Activated effector memory CD4-positive, alpha-beta T cell treated with Interleukin-2 at 50 U/mL for 16 hours (primary cell): ENCODE measurements at places on chromosomes 1 and 21.

- DNase-seq: no peak
These were observed 128.4 kb downstream of the HIVEP3 start for GRCh38 chr1:41790351-41790750.

- DNase-seq: no peak
These were observed 381.1 kb upstream of the PKN2 start for GRCh38 chr1:88302843-88303486.

- no peak for DNase-seq
These were observed 467.7 kb downstream of the KIF26B start for GRCh38 chr1:245622332-245623014.

DNA sequence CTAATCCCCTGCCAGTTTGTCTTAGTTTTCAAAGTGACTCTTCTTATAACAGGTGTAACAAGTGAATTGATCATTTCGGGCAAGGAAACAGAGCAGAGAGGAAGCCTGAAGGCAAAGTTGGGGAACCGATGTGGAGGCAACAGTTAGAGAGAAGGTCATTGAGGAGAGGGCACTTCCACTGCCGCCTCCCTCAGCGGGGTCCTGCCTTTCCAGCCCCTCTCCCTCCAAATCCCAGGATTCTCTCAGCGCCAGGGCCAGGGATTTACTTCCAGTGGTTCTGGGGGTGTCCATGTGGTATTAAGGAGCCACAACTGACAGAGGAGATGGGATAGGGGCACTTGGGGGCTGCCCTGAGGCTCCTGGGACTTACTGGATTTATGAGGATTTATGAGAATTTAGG lies 39.7 kb upstream of the PDE9A start:
- DNase-seq: no peak

DNA sequence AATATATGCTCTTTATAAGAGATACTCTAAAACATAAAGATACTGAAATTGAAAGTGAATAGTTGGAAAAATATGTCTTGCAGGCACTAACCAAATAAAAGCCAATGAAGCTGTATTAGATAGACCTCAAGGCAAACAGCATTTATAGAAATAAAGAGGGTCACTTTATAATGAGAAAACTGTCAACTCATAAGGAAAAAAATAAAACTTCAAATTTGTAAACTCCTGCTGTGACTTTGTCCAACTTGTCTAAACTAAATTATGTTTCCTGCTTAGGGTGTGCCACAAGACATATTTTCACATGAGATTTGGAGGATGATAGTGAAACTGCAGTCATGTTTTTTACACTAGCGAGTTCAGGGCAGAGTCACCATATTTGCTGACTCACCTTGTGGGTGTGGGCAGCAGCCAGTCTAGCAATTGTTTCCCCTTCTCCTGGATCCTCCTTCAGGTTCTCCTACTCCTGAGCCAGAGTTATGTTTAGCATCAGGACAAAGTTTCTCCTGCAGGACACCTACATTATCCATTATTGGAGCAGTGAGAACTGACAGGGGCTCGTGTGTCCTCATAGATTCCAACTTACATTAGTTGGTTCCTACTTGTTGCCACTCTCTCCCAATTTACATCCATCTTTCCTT lies 43.8 kb downstream of the CD53 start:
- DNase-seq: no peak

DNA sequence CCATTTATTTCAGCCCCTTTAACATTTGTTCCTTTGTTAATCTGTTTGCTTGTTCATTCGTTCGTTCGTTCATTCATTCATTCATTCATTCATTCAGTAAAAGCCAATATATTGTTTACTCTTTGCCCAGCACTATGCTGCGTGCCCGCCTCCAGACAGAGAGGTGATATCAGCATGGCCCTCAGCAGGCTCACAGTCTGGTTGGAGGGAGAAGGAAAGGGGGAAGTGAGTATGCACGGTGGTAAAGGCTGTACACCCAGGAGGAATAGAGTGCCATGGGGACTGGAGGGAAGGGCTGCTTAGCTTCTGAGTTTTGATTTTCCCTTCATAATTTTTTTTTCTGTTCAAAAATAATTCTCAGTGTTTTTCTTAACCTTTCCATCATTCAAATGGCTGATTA lies 144.7 kb downstream of the NOS1AP start:
- no peak for DNase-seq

DNA sequence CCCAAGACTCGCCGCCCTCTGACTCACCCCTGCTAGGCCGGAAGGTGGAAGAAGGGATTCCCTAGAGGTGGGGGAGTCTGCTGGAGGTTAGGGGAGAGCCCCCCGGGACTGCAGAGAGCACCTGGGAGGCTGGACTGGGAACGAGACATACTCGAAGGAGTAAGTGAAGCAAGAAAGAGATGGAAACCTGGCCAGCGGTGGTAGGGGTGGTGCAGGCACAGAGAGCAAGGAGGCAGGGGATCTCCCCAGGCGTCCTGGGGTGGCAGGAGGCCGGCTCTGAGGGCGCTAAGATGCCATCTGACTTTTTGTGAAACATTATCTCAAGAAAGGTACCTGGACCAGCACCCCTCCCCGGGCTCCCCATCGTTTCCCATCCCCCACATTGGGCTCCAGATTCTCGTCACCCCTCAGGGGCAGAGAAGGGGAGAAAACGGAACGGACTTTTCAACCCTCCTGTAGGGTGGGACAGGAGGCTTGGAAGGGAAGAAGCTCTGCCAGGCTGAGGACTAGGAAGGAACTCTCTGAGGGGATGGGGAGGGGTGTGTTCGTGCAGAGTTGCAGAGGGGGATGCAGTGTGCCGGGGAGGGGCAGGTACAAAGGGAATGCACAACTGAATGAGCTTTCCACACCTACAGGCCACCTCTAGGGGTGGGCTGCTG lies 708 bp downstream of the CHRNB2 start:
- DNase-seq: no peak

DNA sequence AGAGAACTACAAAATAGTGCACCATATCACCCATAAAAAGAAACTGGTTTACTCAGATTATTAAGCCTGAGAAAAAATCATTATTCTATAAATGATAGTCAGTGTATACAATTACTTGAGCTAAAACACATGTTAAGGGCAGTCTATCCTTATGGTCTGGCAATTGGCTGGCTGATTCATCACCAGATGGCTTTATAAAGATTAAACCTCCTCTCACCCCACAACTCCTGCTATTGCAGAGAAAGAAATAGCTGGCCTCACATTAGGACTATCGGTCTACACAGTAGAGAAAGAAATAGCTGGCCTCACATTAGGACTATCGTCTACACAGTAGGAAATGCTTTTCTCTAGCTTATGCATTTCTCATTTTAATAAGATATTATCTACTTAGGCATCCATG lies 21.2 kb downstream of the CEP170 start:
- DNase-seq: no peak

GRCh38 chr1:111709986-111710385 lies 29.2 kb downstream of the INKA2 start:
- no peak for DNase-seq

DNA sequence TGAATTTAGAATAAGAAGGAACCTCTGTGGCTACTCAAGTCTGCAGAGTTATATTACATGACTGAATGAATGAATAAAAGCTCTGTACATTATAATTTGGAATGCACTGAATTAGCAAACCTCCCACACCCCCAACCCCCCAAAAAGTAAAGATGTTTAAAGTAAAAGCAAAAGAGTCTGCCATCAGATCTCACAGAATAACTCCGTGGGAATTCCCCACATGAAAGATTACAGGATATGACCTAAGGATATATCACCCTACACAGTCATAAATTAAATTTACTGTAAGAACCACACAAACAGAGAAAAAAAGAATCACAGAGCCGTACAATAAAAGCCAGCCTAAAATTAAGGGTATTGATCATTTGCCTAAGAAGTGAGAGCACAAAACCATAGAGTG lies 587.3 kb downstream of the PTPRC start:
- DNase-seq: no peak

GRCh38 chr1:175373786-175374623 lies 181.4 kb upstream of the KIAA0040 start:
- DNase-seq: no peak

DNA sequence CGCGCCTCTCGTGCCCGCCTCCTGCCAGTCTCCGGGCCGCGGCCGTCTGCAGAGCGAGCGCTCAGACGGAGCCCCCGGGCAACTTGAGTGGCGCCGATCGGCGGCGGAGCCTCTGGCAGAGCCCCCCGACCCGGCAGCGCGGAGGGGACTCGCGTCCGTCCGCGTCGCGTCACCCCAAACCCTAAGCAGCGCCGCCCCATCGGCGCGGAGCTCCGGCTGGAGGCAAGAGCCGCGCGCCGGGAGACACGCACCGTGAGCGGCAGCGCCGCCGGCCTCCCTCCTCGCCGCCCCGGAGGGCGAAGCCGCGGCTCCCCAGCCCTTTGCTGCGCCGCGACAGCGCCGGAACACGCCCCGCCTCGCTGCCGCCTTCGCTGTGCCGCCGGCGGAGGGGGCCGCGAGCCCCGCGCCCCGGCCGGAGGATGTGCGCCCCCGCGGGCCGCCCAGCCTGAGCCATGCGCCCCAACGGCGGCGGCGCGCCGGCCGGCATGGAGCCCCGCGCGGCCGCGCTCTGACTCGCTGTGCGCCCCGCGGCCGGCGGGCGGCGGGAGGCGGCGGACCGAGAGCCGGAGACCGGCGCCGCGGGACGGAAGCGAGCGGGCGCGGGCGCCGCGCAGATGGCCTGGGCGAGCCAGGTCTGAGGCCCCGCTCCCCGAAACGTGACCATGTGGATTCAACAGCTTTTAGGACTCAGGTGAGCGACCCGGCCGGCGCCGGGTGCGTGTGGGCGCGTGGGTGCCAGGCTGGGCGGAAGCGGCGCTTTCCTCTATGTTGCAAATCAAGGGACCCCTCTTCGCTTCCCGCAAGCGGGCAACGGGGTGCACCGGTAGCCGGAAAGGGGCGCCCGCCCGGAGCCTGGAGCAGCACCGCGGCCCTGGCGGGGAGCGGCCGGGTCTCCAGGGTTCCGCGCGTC lies 610 bp downstream of the AJAP1 start:
- no peak for DNase-seq

DNA sequence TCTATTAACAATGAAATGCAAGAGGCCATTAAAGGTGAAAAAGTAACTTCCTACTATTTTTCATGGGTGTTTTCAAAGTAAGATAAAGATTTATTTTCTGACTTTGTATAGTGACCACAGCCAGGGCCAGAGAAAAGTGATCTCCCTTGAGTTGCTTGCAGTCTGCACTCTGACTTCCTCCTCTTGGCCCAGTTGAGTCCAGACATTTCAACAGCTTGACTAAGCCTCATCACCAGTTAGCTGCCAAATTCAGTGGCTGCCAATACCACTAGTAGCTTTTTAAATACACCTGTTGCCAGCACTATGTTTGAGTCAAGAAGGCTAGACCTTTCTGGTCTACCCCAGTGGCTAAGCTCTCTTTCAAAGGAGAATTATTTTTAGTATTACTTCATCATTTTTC lies 3.7 kb upstream of the NEK7 start:
- DNase-seq: no peak

DNA sequence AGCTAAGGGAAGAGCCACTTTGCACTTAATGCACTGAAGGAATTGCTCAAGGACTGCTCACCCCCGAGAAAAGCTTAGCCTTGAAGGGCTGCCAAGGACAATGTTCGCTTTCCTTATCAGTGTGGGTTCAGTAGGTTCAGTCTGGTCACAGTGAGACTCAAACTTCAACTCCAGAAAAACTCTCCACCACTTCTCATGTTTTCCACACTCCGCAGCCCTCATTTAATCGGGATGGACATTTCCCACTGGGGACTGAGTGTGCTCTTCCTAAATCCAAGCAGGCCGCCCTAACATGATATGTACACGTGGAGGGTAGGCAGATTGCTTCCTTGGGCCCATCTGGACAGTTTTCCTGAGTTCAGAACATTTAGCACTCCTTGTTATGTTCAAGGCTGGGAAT lies 19.5 kb downstream of the SUSD4 start:
- DNase-seq: no peak
